ENCODE measurements at places on chromosomes 3 and 15.

- no peak for DNase-seq
Observed at GRCh38 chr3:192033246-192033645, 572.3 kb downstream of the PYDC2 start.

DNA sequence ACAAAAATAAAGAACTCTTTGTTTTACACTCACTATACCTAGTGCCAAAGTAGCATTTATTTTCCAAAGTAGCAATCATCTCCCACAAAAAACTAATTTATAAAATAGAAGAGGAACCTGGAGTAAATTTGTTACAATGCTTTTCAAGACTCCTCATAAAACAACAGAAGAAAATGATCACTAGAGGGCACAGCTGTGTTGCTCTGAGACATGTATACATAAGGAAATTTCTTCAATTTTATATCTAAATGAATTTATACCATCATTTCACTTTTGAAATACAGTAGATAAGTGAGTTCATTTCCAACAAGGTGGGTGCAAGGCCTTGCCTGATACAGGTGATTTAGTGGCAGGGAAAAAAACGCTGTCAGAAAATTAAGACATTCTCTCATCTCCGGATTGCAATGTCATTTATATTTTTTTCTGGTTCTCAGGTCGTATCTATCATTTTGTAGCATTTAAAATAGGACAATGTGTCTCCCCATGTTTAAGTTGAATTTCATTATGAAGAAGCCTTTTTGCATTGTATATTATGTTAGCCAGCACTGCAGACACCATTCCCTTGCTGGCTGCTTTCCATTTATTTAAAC, 25.3 kb upstream of the ARHGEF26 start:
- no peak for DNase-seq

DNA sequence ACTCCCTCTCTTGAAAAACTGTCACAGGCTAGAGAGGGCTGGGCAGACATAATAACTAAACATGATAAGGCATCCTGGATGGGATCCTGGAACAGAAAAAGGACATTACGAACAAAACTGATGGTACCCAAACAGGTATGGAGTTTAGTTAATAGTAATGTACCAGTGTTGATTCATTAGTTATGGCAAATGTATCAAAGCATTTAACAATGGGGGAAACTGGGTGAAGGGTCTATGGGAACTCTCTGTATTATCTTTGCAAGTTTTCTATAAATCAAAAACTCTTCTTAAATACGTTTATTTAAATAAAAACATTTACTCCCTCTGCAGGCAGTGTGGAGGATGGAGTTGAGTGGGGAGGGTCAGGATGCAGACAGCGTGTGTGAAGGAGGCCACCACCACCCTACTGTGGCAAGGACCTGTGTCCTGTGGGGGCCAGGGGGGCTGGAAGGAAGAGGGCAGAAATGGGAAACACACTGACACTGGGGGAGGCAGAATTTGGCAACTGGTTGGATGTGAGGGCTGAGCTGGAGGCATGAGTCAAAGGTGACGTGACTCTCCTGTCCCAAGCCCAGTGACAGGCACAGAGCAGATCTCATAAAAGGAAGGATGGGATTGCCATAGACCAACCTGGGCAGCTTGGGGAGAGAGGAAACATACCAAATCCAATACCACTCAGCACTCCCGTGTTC, 59.6 kb upstream of the ITGA11 start:
- DNase-seq = no peak

DNA sequence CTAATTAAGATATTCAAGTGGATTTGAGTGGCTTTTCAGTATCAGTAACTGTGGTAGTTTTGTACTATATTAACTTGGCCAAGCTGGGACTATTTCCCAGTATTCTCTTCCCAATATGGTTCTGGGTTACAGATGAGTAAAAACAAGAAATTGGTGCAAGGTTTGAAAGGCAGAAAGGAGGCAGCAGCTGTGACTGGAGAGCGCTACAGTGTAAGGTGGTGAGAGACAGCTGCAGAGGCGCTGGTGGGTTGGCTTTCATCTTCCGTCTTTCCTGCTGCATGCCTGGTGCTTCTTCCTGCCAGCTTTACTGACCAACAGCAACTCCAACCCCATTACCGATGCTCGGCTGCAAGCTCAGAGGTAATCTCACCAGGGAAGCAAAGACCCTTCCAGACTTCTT, 9.8 kb downstream of the DPH3 start:
- no peak for DNase-seq

GRCh38 chr3:175149675-175150074, 290.5 kb downstream of the NAALADL2 start:
- DNase-seq = no peak
